ENCODE measurements at places on chromosomes 6 and 20. TPM values are rescaled to one million over a fixed set of nuclear protein-coding genes. Genes with fewer than 3 reads are reported as not detected.
A peak's percentile ranks its signal among the peaks of the same experiment; 100 is the strongest.

- no peaks in the 10 kb centered on the region for H3K4me1 ChIP-seq
- H3K27me3 ChIP-seq: peaks cover 6% of the 10 kb centered on the region
- H3K4me3 ChIP-seq: no peak overlapping the region
These were observed 453.5 kb upstream of the SULF2 start for GRCh38 chr20:48238781-48239180.

DNA sequence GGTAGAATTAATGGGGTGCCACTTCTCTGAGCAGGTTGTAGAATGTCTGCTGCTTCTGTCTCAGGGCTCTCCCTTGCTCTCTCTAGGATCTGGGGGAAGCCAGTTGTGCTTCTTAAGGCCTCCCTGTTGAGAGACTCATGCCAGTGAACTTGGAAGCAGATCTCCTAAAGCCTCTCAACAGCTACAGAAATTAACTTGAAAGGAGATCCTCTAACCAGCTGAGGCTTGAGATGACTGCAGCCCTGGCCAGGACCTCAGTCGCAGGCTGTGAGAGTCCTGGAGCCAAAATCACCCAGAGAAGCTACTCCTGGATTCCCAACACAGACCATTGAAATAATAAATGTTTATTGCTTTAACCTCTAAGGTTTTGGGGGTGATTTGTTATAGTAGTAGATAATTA is 180.2 kb upstream of the MARCKS start:
- H3K27me3 ChIP-seq: peaks cover 13% of the 10 kb centered on the region
- H3K27ac ChIP-seq: no peak overlapping the region
- DNase-seq: no peak
- no peaks in the 10 kb centered on the region for H3K4me1 ChIP-seq

GRCh38 chr6:2353412-2354137 is 108.2 kb upstream of the GMDS start:
- H3K27me3 ChIP-seq: no peaks in the 10 kb centered on the region
- no peaks in the 10 kb centered on the region for H3K4me1 ChIP-seq
- DNase-seq: peak; percentile 70
- H3K4me3 ChIP-seq: no peak overlapping the region

- no peak overlapping the region for H3K27ac ChIP-seq
- no peaks in the 10 kb centered on the region for H3K36me3 ChIP-seq
- no peak overlapping the region for H3K4me3 ChIP-seq
- peaks cover 22% of the 10 kb centered on the region for H3K27me3 ChIP-seq
These were observed 98.4 kb downstream of the SYCP2 start for GRCh38 chr20:59835057-59835447.

GRCh38 chr6:7939184-7939863 is 28.7 kb upstream of the TXNDC5 start:
- DNase-seq: no peak
- H3K4me3 ChIP-seq: no peak overlapping the region
- no peak overlapping the region for H3K27ac ChIP-seq
- peaks cover 12% of the 10 kb centered on the region for H3K27me3 ChIP-seq
- no peaks in the 10 kb centered on the region for H3K36me3 ChIP-seq

DNA sequence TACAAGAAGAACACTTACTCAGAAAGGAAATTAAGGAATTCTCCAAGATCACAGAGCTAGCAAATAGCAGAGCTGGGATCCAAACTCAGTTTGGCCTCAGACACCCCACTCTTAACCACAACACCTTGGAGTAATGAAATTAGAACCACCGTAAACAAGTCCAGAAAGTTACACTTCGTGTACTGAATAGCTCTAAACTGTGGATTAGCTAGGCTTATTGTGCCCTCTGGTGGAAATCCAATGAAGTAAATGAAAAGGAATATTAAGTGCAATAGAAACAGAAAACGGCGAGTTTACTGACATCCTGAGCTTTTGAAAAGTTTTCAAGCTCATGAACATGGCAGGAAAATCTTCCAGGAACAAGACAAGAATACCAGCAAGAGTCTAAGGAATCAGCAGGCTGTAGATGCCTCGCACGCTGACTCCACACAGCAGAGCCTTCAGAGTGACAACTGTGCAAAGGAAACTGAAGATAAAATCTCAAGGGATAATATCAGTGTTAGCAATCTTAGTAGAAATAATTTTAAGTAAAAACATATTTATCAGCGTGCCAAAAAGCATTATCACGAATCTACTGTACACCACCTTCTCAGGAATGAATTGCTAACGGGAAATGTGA is 34.6 kb downstream of the FBXO5 start:
- H3K36me3 ChIP-seq: no peaks in the 10 kb centered on the region
- no peak overlapping the region for H3K27ac ChIP-seq
- H3K4me3 ChIP-seq: no peak overlapping the region
- peaks cover 12% of the 10 kb centered on the region for H3K27me3 ChIP-seq
- H3K4me1 ChIP-seq: peaks cover 2% of the 10 kb centered on the region
- no peak for DNase-seq

GRCh38 chr6:149864578-149865535 is 698 bp upstream of the LRP11 start:
- peaks cover 19% of the 10 kb centered on the region for H3K4me1 ChIP-seq
- H3K27ac ChIP-seq: no peak overlapping the region
- no peaks in the 10 kb centered on the region for H3K36me3 ChIP-seq
- peaks cover 2% of the 10 kb centered on the region for H3K27me3 ChIP-seq
- H3K4me3 ChIP-seq: peak overlapping the region; percentile 57

DNA sequence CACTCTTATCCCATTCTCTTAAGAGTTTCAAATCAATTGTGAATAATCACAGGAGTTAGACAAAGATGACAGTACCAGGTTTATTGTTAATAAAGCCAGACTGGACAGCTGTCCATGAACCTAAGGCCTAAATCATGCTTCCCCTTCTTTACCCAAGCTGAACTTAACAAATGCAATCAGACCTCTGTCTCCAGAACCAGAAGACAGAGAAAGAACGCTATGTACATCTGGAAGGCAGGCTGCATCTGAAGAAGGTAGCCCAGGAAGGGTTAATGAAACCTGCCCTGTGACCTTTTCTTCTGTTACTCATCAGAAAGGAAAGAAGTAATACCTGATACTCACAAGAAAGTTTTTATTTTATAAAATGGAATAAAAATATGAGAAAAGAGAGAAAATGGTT is 118.6 kb downstream of the EYA4 start:
- no peak for DNase-seq
- no peak overlapping the region for H3K27ac ChIP-seq
- no peaks in the 10 kb centered on the region for H3K4me1 ChIP-seq
- H3K4me3 ChIP-seq: no peak overlapping the region
- H3K27me3 ChIP-seq: no peaks in the 10 kb centered on the region

DNA sequence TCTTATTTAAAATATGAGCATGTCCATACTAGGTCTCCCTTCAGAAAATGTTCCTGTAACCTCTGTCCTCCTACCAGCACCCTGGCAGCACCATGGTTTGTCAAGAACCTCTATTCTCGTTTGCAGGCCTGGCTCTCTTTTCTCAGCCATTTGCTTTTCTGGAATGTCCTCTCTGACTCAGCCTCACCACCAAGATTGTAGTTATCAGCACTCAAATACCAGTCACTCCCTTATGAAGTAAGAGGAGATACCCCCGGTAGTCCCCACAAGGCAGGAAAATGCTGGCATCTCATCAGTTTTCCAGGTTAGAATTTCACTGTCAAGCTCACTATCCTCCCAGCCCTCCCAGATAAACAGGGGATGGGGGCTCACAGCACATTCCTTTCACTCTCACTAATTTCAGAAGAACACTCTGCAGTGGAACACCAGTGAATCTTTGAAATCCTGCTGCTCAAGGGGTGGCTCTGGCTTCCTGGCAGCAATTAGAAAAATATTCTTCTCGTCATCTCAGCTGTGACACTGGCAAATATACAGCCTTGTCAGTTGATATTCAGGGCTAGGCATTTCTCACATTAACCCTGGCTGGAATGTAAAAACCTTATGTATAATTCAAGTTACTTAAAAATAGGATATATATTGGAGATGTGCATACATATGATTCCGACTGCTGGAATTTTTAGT is 129.2 kb downstream of the TBX18 start:
- H3K4me3 ChIP-seq: no peak overlapping the region
- H3K36me3 ChIP-seq: no peaks in the 10 kb centered on the region
- no peaks in the 10 kb centered on the region for H3K27me3 ChIP-seq
- no peak for DNase-seq
- no peak overlapping the region for H3K27ac ChIP-seq

DNA sequence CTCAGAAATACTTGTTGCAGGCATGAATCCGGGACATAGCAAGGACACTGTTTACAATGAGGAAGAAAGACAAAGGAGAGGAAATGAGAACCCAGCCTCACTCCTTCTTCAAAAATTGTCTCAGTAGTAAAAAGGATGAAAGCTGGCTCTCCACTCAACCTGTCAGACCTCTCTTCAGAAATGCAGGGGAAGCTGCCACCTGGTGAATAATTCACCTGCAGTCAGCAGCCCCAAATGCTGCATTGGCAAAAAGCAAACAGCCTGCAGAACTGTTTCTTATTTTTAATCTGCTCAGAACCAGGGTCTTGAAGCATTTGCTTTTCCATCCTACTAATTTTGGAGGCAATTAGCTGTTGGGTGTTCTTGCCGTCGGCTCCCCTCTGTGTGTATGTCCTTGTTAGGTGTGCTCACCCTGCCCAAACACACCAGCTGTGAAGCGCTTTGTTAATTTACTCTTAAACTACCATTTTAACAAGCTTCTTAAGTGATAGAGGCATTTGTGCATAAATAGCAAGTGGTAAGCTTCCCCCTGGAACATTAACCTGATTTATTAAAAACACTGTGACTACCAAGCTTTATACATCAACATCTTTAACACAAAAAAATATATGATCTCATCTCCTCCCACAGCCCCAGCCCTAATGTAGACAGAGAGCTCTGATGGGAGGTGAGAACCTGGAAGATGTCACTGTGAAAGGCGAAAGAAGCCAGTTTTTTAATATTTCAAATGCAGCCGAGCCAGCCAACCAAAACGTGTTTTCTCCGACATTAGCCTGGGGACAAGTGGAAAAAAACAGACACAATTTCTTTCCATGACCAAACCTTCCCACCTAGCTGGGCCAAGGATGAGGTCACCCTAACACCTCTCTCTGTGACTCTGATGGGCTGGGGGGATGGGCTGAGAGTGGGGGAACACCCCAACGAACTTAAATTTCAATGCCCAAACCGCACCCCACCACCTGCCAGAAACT is 451.0 kb upstream of the SULF2 start:
- no peak overlapping the region for H3K4me3 ChIP-seq
- peaks cover 6% of the 10 kb centered on the region for H3K27me3 ChIP-seq
- H3K27ac ChIP-seq: no peak overlapping the region
- no peaks in the 10 kb centered on the region for H3K4me1 ChIP-seq
- H3K36me3 ChIP-seq: no peaks in the 10 kb centered on the region

DNA sequence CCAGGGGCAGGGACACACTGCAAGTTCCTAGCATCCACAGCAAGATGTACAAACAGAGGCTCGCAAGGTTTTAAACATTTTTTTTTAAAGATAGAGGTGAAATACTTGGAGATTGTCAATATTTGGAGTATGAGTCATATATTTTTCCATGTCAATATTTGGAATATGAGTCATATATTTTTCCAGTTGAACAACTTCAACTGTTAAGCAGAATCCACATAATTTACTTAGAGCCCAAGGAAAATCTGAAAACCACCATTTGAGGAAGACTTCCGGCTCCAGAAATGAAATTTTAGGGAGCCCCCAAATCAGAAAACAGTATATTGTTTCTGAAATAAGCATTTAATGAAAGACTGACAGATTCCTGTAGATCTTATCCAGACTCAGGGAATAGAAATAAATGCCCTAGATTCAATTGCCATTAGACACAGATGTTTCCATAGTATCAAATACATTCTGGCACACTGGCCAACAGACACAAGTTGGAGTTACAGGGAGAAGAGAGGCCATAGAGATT is 51.6 kb upstream of the FAM184A start:
- H3K36me3 ChIP-seq: no peaks in the 10 kb centered on the region
- H3K27ac ChIP-seq: no peak overlapping the region
- no peak for DNase-seq
- H3K4me3 ChIP-seq: no peak overlapping the region

DNA sequence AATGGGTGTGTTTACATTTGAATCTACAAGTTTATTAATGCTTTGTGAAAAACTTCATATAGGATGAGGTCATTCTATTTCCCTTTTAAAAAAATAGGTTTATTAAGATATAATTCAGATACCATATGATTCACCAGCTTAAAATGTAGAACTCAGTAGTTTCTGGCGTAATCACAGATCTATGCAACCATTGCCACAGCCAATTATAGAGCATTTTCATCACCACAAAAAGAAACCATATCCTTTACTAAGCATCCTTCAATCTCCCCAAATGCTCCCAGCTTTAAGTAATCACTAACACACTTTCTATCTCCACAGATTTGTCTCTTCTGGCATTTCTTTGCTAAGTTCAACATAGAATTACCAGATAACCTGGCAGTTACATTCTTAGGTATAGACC is 137.2 kb downstream of the PTPRT start:
- H3K4me3 ChIP-seq: no peak overlapping the region
- no peaks in the 10 kb centered on the region for H3K36me3 ChIP-seq
- no peak for DNase-seq
- H3K4me1 ChIP-seq: no peaks in the 10 kb centered on the region

DNA sequence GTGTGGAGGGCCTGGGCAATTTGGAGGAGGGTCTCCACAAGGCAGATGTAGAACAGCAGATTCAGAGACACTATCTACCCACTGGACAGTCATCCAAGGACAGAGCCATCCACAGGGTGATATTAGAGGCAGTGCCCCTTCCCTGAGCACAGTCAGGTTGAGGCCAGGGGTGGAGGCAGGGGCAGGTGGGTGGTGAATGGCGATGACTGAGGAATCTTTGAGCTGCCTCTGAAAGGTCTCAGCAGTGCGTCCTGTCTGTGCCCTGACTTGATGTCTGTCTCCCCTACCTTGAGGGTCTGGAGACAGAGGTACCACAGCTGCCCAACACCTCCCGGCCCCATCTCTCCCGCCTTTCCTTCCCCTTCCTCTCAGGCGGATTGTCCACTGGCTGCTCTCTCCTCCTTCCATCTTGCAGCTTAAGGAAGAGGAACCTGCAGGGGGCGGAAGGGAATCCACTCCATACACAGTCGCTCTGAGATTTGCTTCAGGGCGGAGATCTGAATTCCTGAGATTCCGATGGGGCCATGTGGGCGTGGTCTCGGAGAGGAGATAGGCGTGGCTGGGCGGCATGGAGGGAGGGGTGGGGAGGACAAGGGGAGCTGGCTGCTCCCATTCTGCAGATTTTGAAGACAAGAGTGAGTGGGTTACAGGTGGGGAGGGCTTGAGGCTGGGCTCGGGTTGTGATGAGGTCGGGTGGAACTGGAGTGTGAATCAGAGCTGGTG is 1.7 kb downstream of the MUCL3 start:
- H3K27ac ChIP-seq: no peak overlapping the region
- peaks cover 42% of the 10 kb centered on the region for H3K27me3 ChIP-seq
- H3K36me3 ChIP-seq: no peaks in the 10 kb centered on the region
- no peak overlapping the region for H3K4me3 ChIP-seq
- peak; percentile 26 for DNase-seq

- no peak overlapping the region for H3K27ac ChIP-seq
- H3K27me3 ChIP-seq: peaks cover 5% of the 10 kb centered on the region
- H3K4me3 ChIP-seq: peak overlapping the region; percentile 82
- DNase-seq: no peak
These were observed 1.4 kb downstream of the GLO1 start for GRCh38 chr6:38701551-38701950.

The MAPK13 gene
- total RNA-seq: 65.0 TPM

The PSMG4 gene
- total RNA-seq: 25.2 TPM

The RIMS4 gene
- total RNA-seq: not detected

The PRDM13 gene
- total RNA-seq: not detected

The ABHD16B gene
- not detected for total RNA-seq

The FRK gene
- 0.02 TPM for total RNA-seq
